Activated CD8-positive, alpha-beta T cell treated with anti-CD3 and anti-CD28 coated beads, Interleukin-2, amount 10 ng/mL, durations not matched to agents 7 days and 5 days (primary cell): ENCODE measurements at places on chromosomes 6 and 20. TPM values are rescaled to one million over a fixed set of nuclear protein-coding genes. Genes with fewer than 3 reads are reported as not detected.

DNA sequence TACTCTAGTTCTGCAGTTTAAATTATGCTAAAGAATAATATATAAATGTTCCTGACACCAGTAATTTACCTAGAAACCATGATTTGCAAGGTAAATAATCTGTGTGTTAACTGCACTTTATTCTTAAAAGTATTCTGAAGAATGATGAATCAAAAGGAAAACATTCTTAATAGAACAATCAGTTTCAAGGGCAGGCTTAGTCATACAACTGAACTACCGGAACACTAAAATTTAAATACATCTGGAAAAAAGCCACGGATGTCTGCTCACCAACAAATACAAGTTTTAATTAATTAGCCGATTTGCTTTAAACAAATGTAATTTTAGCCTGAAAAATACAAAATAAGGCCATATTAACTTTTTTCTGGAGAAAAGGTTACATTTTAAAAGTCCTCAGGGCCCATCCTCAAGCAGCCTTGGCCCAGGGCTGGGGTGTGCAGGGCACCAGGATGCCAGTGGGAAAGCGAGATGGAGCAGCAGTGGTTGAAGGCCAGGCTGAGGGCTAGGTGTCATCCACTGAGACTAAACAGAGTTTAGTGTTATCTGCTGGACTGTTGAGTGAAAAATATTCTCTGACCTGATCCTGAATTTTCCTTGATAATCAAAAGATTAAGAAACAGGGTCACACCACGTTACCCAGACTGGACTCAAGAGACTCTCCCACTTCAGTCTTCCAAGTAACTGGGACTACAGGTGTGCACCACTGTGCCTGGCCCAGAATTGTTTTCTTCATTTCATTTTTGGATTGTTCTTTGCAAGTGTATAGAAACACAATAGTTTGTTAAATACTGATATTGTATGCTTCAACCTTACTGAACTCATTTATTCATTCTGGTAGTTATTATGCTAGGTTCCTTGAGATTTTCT, 88.2 kb upstream of the DST start:
- H3K4me1 ChIP-seq = no peaks in the 10 kb centered on the region
- H3K4me3 ChIP-seq = no peak overlapping the region
- no peak overlapping the region for H3K27ac ChIP-seq
- H3K27me3 ChIP-seq = peaks cover 4% of the 10 kb centered on the region
- DNase-seq = no peak
- H3K36me3 ChIP-seq = no peaks in the 10 kb centered on the region

- H3K36me3 ChIP-seq = no peaks in the 10 kb centered on the region
- DNase-seq = no peak
- peaks cover 22% of the 10 kb centered on the region for H3K27me3 ChIP-seq
Observed at GRCh38 chr20:32585586-32586127, 524 bp upstream of the NOL4L start.

- H3K27ac ChIP-seq = no peak overlapping the region
- no peaks in the 10 kb centered on the region for H3K4me1 ChIP-seq
- no peak for DNase-seq
- no peaks in the 10 kb centered on the region for H3K36me3 ChIP-seq
Observed at GRCh38 chr6:169847141-169847674, 95.8 kb downstream of the ERMARD start.

DNA sequence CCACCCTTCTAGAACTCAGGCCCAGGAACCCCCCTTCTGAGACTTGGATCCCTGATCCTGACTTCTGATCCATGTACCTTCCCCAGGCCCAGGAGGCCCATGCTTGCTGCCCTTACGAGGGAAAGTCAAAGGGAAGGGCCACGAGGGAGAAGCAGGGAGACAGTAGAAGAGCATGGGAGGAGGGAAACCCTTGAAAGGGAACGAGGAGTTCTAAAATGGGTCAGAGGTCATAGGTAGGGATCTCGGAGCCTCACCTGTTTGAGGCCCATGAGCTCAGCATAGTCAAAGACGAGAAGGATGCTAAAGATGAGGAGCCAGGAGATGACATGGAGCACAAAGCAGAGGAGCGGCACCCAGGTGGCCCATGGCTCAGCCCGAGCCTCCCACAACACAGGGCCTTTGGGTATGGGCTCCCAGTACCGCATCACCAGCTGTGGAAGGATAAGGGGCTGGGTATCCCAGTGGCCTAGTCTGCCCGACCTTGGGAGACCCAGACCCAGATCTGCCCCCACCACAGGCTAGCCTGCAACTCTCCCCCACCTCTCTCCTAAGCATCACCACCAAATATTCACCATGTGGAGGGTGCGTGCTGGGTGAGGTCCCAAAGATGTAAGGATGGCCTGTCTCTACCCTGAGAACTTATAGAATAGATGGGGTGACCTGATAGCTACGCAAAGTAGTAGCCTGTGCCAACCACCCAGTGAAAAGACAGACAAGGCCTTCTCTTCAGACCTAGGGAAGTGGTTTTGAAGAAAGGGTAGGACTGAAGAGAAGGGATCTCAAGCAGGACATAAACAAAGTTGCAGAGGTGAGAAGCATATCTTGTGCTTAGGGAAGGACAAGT, 1.5 kb downstream of the NRM start:
- H3K27ac ChIP-seq = peak overlapping the region; percentile 57
- peak overlapping the region; percentile 93 for H3K4me3 ChIP-seq
- H3K27me3 ChIP-seq = no peaks in the 10 kb centered on the region
- peaks cover 43% of the 10 kb centered on the region for H3K4me1 ChIP-seq
- DNase-seq = no peak
- peaks cover 35% of the 10 kb centered on the region for H3K36me3 ChIP-seq

DNA sequence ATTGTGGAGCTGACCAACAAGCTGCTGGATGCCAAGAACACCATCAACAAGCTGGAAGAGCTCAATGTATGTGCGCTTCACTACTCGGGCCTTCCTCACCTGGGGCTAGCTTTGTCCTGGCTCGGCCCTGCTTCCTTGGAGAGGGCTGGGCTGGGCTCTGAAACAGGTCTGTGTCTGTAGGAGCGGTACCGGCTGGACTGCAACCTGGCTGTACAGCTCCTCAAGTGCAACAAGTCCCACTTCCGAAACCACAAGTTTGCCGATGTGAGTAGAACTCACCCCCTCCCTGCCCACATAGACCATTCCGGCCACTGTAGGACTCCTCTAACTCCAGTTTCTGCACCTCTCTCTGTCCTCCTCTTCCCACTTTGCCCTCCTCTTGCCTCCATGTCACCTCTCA, 6.7 kb downstream of the LRRC73 start:
- no peak overlapping the region for H3K4me3 ChIP-seq
- H3K27me3 ChIP-seq = peaks cover 5% of the 10 kb centered on the region
- DNase-seq = no peak
- H3K27ac ChIP-seq = no peak overlapping the region

GRCh38 chr6:70955441-70956190, 1.2 kb downstream of the B3GAT2 start:
- DNase-seq = peak; percentile 88
- peaks cover 15% of the 10 kb centered on the region for H3K4me1 ChIP-seq
- H3K36me3 ChIP-seq = no peaks in the 10 kb centered on the region
- H3K27me3 ChIP-seq = peaks cover 77% of the 10 kb centered on the region
- peak overlapping the region; percentile 70 for H3K4me3 ChIP-seq

- no peaks in the 10 kb centered on the region for H3K27me3 ChIP-seq
- H3K4me1 ChIP-seq = no peaks in the 10 kb centered on the region
- no peak for DNase-seq
- H3K27ac ChIP-seq = no peak overlapping the region
- H3K4me3 ChIP-seq = no peak overlapping the region
Observed at GRCh38 chr6:95186710-95187109, 390.6 kb upstream of the MANEA start.

- no peak overlapping the region for H3K27ac ChIP-seq
- no peaks in the 10 kb centered on the region for H3K27me3 ChIP-seq
- no peaks in the 10 kb centered on the region for H3K4me1 ChIP-seq
- DNase-seq = no peak
Observed at GRCh38 chr6:140485740-140486449, 1111.4 kb upstream of the CITED2 start.

DNA sequence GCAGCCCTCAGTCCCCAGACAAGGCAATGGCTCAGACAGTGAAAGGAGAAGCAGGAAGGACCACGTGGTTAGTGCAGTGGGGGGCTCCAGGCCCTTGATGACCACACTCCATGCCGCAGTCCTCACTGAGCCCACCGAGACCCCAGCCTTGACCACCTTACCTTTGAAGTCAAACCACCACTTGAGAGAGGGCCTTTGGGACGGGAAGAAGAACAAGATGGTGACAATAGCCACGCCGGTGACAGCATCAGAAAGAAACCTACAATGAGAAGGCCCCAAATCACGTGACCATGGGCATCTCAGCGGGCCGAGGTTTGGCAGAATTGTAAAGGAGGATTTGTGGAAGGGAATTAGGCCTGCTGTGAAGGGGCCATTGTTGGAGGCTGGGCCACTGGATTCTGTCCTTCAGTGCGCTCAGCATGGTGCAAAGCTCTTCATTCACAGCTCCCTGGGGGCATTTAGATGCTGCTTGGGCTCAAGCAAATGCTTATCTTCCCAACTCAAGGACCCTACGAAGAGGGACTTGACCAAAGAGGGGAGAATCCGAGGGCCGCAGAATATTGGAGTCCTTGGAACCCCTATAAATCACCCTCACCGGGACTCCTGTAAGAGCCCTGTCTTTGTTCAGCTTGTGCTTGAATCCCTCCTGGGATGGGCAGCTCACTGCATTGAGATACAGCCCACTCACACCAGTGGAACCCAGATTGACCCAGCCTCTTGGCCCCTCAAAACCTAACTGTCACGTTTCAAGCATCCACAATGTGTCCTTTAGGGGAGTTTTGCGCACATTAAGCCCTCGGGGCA, 33.2 kb upstream of the OCSTAMP start:
- no peak for DNase-seq
- peaks cover 23% of the 10 kb centered on the region for H3K27me3 ChIP-seq
- peaks cover 4% of the 10 kb centered on the region for H3K4me1 ChIP-seq
- no peak overlapping the region for H3K4me3 ChIP-seq
- H3K27ac ChIP-seq = no peak overlapping the region
- H3K36me3 ChIP-seq = no peaks in the 10 kb centered on the region

DNA sequence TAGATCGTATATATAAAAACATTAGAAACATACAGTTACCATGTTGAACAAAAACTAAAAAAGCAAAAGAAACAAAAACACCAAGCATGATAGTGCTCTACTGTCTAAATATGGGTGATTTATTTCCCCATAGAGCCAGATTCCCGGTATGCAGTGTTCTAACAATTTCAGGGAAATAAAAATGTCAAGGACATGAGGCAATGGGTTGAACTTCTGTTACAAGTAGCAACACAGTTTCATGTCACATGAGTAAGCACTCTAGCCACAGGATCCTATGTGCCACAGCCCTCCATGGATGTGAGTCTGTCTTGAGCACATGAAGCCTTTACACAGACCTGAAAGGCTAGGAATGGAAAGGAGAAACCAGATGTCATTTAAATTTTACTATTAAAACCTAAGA, 96.0 kb downstream of the MAP3K5 start:
- peaks cover 9% of the 10 kb centered on the region for H3K4me1 ChIP-seq
- no peaks in the 10 kb centered on the region for H3K27me3 ChIP-seq
- DNase-seq = no peak
- H3K36me3 ChIP-seq = peaks cover 18% of the 10 kb centered on the region

DNA sequence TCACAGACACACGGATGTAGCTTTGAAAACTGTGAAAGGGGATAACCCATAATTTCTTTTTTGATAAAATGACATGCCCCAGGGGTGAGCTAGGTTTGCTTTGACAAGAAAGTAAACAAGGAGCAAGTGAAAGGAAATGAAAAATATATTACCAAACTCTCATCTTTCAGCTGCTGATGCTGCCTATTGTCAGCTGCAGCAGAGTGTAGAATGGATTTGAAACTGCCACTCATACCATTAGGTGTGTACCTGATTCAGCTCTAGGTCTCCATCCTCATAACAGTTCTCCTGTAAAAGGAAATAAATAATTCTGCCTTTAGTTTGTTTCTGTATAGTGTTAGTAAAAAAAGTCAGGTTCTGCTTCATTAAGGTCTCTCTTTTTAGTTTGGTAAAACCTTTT, 415.1 kb upstream of the MARCKS start:
- H3K36me3 ChIP-seq = no peaks in the 10 kb centered on the region
- H3K4me3 ChIP-seq = no peak overlapping the region
- H3K4me1 ChIP-seq = no peaks in the 10 kb centered on the region
- no peak for DNase-seq
- no peak overlapping the region for H3K27ac ChIP-seq
- H3K27me3 ChIP-seq = no peaks in the 10 kb centered on the region

DNA sequence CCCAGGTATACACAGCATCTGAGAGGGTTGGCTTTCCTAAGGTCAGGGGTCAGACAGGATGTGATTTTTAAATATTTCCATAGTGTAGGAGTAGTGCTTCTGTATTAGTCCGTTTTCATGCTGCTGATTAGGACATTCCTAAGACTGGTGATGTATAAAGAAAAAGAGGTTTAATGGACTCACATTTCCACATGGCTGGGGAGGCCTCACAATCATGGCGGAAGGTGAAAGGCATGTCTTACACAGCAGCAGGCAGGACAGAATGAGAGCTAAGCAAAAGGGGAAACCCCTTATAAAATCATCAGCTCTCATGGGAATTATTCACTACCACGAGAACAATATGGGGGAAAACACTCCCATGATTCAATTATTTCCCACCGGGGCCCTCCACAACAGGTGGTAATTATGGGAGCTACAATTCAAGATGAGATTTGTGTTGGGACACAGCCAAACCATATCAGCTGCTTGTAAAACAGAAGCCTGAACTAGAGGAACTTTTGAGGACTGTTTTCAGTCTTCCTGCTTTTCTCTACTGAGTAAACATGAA, 91.0 kb upstream of the MEI4 start:
- no peaks in the 10 kb centered on the region for H3K4me1 ChIP-seq
- no peaks in the 10 kb centered on the region for H3K27me3 ChIP-seq
- no peaks in the 10 kb centered on the region for H3K36me3 ChIP-seq
- H3K4me3 ChIP-seq = no peak overlapping the region
- no peak for DNase-seq

GRCh38 chr20:18321316-18321715, 33.0 kb downstream of the ZNF133 start:
- DNase-seq = no peak
- no peaks in the 10 kb centered on the region for H3K36me3 ChIP-seq
- peaks cover 4% of the 10 kb centered on the region for H3K27me3 ChIP-seq
- no peaks in the 10 kb centered on the region for H3K4me1 ChIP-seq
- H3K4me3 ChIP-seq = no peak overlapping the region

DNA sequence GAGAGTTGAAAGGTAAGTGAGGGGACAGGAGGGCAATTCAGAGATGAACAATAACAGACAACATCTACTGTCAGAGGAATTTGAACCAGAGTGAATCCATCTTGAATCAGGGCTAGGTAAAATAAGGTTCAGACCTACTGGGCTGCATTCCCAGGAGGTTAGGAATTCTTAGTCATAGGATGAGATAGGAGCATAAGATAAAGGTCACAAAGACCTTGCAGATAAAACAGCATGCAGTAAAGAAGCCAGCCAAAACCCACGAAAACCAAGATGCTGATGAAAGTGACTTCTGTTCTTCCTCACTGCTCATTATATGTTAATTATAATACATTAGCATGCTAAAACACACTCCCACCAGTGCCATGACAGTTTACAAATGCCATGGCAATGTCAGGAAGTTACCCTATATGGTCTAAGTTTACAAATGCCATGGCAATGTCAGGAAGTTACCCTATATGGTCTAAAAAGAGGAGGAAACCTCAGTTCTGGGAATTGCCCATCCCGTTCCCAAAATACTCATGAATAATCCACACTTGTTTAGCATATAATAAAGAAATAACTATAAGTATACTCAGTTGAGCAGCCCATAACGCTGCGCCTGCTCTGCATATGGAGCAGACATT, 248.5 kb downstream of the HAO1 start:
- H3K27me3 ChIP-seq = no peaks in the 10 kb centered on the region
- H3K4me1 ChIP-seq = no peaks in the 10 kb centered on the region

Gene FAM209B
- 1.1 TPM for total RNA-seq

Gene ANGPT4
- total RNA-seq = not detected

Gene GSTA3
- not detected for total RNA-seq

Gene FUCA2
- 10.7 TPM for total RNA-seq

Gene FOXP4
- total RNA-seq = 7.1 TPM

Gene GABRR2
- 0.18 TPM for total RNA-seq
